Epithelial cell of proximal tubule (primary cell): ENCODE measurements at places on chromosomes 11 and 22. TPM values are rescaled to one million over a fixed set of nuclear protein-coding genes. Genes with fewer than 3 reads are reported as not detected.

GRCh38 chr11:50174975-50175374 is 142.3 kb downstream of the OR4C45 start:
- no peak for DNase-seq

GRCh38 chr11:76371170-76371569 is 9.8 kb downstream of the THAP12 start:
- DNase-seq, result no peak

DNA sequence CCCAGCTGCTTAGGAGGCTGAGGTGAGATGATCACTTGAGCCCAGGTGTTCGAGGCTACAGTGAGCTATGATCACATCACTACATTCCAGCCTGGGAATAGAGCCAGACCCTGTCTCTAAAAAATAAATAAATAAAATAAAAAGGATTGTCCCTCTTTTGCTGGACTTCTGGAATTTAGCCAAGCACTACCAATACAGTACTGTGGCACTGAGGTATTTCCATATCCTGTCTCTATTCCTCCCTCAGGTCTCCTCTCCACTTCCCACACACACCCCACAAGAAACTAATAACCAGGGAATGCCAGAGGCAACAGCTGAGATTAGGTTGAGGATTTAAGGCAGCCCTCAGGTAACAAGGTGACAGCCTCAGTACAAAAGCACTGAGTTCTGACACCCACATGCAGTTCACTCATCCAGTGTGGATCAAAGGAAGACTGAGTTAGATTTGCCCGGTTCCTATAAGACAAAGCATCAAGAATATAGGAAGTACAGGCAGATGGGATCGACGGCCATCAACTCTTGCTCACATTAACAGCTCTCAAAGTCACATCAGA is 4.5 kb upstream of the PPP2R1B start:
- DNase-seq, result no peak

- no peak for DNase-seq
Observed at GRCh38 chr11:38256436-38256835, 1658.4 kb upstream of the RAG2 start.

DNA sequence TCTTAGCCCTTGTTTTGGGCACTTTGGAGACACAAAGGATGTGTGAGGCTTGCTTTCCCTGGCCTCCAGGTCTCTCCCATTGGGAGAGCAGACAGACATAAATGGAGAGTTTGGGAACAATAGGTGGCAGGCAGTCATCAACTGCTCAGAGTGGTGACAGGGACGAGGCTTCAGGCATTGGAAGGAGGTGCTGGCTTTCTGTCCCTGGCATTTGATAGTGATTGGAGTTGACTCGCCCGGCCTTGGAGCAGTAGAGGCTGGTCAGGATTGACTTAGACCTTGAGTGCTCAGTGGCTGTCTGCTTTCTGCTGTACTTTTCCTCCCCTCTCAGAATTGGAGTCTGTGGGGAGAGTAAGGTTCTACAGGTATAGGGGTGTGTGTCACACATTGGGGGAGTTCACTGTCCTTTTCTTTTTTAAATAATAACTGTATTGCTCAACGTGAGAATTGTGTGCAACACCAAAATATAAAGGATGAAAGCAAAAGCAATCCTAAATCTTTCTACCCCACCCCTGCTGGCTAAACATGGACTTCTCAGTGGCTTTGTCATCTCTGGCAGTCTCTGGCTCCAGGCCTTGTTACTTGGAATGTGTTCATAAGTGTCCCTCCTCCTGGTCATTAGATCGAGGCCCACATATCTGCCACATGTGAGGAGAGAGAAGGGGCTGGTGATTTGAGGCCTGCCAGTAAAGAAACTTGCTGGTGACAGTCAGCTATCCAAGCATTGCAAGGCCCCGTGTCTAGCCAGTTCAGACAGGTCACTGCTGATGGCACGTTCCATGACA is 21.1 kb downstream of the SHISA8 start:
- DNase-seq, result no peak

DNA sequence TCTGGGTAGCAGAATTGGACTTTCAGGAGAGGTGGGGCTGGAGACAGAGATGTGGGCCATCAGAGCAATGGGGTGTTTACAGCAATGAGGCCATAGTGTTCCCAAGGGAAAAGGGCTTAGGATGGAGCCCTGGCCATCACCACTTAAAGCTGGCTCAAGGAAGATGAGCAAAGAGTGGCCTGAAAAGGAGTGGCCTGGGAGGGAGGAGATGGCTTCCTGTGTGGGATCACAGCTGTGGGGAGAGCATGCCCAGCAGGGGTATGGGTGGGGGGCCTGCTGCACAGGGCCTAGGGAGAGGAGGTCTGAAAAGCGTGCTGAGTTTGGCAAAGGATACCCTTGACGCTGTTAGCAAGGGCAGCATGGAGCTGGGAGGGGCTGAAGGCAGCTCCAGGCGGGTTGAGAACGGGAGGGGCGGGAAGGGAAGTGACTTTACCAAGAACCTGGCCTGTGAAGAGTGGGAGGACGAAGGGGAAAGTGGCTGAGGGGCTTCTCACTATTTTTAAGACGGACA is 13.9 kb downstream of the LRRC32 start:
- no peak for DNase-seq

Gene OR8G5
- total RNA-seq, result not detected in 2 replicates

Gene FGF19
- not detected in 2 replicates for total RNA-seq
